ENCODE measurements at places on chromosomes 6 and 20. TPM values are rescaled to one million over a fixed set of nuclear protein-coding genes. Genes with fewer than 3 reads are reported as not detected.

GRCh38 chr6:85250586-85251220 lies 199.2 kb upstream of the NT5E start:
- H3K36me3 ChIP-seq: no peaks in the 10 kb centered on the region
- no peak overlapping the region for H3K27ac ChIP-seq
- H3K4me1 ChIP-seq: no peaks in the 10 kb centered on the region
- H3K27me3 ChIP-seq: no peaks in the 10 kb centered on the region
- peak; percentile 8 for DNase-seq

- H3K27ac ChIP-seq: no peak overlapping the region
- H3K36me3 ChIP-seq: no peaks in the 10 kb centered on the region
- no peaks in the 10 kb centered on the region for H3K27me3 ChIP-seq
- H3K4me1 ChIP-seq: no peaks in the 10 kb centered on the region
- DNase-seq: no peak
- no peak overlapping the region for H3K4me3 ChIP-seq
These were observed 4.3 kb upstream of the DCBLD1 start for GRCh38 chr6:117477988-117478852.

DNA sequence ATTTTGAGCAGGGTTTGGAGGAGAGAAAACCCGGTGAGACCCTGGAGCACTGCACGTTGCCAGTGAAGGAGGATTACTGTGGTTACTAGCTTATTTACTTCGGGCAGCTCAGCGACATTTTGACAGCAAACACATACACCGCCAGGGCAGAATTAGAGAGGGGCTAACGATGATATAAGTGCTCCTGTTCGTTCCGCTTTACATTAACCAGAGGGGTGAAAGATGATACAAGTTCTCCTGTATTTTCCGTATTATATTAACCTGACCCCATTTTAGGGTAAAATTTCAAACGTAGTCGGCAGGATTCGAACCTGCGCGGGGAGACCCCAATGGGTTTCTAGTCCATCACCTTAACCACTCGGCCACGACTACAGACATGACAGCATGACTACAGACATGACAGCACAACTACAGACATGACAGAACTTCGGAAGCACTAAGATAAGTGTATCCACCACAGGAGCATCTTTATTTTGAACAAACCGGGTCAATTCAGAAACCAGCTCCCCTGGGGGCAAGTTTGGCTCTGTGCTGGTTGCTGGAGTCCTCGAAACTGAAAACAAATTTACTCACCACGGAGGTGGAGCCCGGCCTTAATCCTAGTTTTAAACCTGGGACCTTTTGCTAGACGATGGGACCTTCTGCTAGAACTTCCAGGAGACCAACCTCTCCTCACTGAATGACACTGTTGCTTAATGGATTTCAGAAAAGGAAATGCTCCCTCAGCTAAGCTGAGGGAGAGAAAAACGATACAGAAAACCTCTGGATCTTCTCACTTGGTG lies 80.4 kb upstream of the ZNF184 start:
- H3K36me3 ChIP-seq: no peaks in the 10 kb centered on the region
- no peak overlapping the region for H3K27ac ChIP-seq
- DNase-seq: no peak
- peaks cover 80% of the 10 kb centered on the region for H3K27me3 ChIP-seq

DNA sequence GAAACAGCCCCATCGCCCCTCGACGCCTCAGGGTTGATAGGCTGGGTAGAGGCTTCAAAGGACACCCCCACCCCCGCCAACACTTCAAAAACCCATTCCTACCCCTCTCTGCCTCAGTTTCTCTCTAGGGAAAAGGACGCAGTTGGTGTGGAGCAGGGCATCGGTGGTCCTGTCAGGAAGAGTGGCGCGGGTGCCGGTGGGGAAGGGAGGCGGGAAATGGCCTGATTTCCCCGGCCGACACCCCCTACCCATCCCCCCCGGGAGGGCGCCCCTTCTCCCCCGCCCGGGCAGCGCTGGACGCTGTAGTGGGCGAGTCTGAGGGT lies 367 bp downstream of the NRSN2 start:
- peak overlapping the region; percentile 91 for H3K27ac ChIP-seq
- H3K4me3 ChIP-seq: peak overlapping the region; percentile 66
- H3K36me3 ChIP-seq: no peaks in the 10 kb centered on the region
- H3K27me3 ChIP-seq: no peaks in the 10 kb centered on the region

The EFCAB8 gene
- 0.57 TPM for total RNA-seq
